ENCODE measurements at places on chromosomes 16 and 17.

DNA sequence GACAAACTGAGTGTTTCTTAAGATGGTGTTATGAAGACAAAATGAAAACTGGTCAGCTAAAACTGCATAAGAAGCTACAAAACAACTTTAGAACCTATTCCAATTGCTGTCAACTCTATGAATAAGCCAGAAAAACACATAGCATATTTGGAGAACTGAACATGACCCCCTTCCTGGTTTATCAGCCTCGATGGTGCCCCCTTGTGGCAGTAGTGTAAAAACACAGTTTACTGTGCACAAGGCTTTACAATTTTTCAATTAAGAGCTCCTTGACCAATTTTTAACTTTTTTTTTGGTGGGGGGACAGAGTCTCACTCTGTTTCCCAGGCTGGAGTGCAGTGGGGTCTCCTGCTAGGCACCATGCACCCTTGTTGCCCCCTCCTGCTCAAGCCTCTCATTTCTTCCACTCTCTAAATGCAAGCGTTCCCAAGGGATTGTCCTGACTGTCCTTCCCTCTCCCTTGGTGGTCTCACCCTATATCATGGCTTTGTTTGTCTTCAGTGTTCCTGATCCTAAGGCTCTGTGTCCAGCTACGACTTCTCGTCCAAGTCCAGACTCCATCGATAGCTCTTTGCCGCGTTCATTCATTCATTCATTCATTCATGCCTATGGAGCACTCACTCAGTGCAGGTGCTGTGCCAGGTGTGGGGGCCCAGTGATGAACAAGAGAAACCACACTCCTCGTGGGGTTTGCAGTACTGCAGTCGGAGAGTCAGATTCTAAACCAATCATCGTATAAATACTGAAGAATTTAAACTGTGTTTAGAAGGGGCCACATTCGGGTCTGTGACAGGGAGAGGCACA is 7.5 kb downstream of the EIF1 start:
- DNase-seq = peak; percentile 82

- DNase-seq = no peak
Observed at GRCh38 chr17:40459636-40460603, 16.7 kb downstream of the IGFBP4 start.

- no peak for DNase-seq
Observed at GRCh38 chr16:76190057-76190456, 87.1 kb upstream of the CNTNAP4 start.

DNA sequence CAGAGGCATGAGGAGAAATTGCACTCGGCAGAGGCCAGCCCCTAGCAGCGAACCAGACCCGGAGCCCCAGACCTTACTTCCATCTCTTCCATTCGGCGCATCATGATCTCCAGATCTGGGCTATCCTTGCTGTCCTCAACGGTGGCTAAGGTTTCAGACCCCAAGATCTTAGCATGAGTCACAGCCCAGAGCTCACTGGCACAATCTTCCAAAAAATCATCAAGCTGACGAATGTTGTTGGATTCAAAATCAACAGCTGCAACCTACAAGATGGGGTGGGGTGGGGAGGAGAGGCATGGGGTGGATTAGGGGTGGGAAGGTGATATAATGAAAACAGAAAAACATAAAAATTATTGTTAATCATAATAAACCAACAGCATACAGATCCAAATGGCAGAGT is 39.7 kb upstream of the PITPNM3 start:
- DNase-seq = no peak

DNA sequence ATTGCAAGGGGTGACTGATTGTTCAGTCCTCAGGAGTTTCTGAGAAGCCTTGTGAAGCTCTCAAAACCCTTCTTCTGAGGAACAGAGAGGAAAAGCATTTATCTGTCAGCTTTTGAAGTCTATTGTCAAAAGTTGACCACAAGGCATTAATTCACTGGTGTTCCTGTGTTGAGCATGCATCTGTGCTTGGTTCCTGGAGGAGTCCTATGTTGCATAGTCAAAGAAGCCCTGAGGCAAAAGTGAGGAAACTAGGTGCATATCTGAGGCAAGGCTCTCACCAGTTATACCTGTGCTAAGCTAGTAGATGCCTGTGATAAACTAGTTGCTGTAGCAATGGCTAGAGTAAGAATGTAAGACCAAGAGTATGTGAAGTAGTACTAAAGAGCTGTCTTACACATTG is 1.8 kb upstream of the HEATR6 start:
- DNase-seq = no peak
